ENCODE measurements at places on chromosomes 1 and 21.

DNA sequence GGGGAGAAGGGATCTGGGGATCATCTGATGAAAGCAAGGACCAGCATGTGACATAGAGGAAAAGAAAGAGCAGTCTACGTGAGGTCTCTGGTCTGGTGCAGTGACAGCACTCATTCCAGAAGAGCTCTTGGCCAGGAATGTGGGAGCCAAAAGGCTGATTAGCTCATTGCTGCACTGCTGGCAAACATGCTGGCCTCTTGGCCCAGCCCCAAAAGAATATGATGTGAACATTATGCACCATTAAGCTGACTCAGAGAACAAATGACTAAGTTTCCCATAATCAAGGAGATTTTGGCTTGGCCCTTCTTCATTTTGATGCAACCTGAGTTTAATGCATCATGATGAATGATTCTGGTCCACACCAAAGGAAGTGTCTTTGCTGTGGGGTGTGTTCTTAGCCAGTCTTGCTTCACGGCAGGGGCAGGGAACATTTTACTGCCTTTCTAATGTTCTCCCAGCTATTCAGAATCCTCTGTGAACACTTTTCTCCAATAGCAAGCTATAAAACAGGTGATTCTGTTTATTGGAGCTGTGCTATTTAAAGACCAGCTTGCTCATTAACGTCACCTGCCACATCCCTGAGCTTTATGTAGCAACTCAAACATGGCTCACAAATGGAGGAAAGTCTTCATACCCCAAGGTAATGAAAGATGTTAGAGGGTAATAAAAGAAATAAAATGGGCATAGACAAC, 55.1 kb downstream of the PCBP3 start:
- DNase-seq: no peak

GRCh38 chr1:171611306-171611705, 10.7 kb upstream of the MYOCOS start:
- no peak for DNase-seq

DNA sequence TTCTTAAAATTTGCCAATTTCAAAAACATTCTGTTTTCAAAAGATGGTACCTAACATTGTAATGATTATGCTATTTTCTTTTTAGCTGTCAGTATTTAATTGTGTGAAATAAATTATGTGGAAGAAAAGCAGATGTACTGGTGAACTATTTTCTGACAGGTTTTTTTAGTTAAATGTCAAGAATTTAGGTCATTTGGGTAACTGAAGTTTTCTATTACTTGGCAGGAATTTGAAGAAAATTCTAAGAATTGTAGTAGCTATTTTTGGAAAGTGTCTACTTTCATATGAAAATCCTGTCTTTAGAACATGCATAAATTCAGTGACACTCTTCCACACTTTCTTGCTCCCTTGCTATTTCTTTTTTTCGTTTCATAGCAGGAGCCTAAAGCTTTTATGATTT, 28.5 kb upstream of the PTPRC start:
- DNase-seq: no peak

DNA sequence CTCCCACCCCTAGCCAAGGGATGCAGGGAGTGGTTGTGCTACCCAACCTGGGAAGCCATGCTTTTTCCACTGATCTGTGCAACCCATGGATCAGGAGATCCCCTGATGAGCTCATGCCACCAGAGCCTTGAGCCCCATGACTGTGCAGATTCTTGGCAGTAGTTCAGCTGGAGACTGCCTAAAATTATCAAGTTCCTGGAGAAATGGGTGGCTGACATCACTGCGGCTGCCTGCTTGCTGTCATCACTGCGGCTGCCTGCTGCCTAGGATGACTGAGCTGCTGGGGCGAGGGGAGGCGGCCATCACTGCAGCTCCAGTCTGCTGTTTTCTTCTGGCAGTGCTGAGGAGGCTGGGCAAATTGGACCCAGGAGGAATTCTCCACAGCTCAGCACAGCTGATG, 159.2 kb downstream of the AGBL4 start:
- no peak for DNase-seq

GRCh38 chr1:30132602-30133286, 590.6 kb downstream of the MATN1 start:
- no peak for DNase-seq
